ENCODE measurements at places on chromosomes 13 and 19.
A peak's percentile ranks its signal among the peaks of the same experiment; 100 is the strongest.

DNA sequence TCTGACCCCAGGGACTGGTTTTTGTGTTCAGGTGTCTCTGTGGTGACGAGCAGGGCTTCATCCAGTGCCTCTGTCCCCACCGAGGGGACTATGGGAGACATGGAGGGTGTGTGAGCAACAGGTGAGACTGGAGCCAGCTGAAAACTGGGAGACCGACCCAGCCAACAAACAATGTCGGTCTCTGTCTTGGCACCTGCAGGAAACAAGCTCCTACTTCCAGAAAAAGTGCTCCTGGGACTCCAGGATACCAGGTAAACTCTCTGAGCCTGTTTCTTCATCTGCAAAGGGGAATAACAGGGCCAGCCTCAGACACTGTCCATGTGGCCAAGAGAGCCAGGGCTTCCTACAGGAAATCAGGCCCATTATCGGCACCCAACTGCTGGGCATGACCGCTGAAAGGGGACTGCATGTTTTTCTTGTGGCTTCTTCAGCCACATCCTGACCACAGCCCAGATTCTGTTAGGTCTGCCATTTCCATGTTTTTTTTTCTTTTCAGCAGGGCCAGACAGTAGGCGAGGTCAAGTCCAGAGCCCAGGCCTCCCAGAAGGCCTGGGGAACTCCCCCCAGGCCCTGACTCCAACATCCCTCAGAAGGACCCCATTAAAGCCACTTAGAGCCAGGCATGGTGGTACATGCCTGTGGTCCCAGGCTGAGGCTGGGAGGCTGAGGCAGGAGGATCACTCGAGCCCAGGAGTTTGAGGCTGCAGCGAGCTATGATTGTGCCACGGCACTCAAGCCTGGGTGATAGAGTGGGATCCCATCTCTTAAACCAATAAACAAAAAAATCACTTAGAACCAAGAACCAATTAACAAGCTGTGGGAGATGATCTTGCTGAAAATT is 836 bp upstream of the BST2 start:
- DNase-seq: no peak

DNA sequence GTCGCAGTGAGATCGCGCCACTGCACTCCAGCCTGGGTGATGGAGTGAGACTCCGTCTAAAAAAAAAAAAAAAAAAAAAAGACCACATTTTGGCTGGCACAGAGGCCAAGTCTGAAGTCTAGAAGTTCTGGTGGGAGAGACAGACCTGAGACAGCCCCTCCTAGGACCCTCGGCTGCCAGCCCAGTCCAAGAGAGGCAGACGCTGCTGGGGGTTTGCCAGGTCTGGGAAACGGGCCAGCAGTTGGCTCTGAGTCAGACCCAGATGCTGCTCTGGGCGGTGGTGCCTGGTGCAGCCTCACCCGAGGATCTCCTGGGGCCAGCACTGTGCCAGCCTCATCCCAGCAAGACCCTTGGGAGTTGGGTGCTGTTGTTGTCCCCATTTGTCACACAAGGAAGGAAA is 5.8 kb downstream of the FCHO1 start:
- DNase-seq: no peak

GRCh38 chr13:48633700-48634099 is 20.0 kb upstream of the CYSLTR2 start:
- DNase-seq: no peak

DNA sequence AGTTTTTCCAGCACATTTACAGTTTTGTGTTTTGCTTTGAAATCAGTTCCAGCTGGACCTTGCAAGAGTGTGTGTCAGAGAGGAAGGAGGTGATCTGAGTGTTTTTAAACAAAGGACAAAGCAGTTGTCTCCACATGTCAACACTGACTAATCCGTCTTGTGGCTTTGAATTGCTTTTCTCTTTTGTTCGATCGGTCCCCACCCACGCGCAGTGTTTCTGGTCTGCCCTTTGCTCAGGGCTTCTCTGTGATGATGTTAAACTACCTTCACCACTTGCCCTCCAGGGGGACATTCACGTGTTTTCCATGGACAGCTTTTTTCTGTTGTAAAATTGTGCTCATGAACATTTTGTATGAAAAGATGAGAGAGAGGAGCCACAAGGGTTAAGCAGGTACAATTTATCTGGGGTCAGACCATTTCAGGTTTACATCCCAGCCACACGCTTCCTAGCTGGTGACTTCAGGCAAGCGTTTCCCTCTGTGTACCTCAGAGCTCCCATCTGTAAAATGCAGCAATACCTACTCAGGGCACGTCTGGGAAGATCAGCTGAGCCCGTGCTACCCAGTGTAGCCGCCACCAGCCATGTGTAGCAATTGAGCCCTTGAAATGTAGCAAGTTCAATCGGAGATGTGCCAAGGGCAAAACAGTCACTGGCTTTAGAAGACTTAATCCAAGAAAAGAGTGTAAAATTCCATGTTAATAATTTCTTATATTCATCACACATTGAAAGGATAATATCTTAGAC is 13.5 kb upstream of the PLA2G4C start:
- no peak for DNase-seq

GRCh38 chr13:113117335-113117872 is 5.2 kb upstream of the F10 start:
- no peak for DNase-seq

GRCh38 chr19:10544753-10545251 is 1.1 kb downstream of the ATG4D start:
- DNase-seq: no peak

DNA sequence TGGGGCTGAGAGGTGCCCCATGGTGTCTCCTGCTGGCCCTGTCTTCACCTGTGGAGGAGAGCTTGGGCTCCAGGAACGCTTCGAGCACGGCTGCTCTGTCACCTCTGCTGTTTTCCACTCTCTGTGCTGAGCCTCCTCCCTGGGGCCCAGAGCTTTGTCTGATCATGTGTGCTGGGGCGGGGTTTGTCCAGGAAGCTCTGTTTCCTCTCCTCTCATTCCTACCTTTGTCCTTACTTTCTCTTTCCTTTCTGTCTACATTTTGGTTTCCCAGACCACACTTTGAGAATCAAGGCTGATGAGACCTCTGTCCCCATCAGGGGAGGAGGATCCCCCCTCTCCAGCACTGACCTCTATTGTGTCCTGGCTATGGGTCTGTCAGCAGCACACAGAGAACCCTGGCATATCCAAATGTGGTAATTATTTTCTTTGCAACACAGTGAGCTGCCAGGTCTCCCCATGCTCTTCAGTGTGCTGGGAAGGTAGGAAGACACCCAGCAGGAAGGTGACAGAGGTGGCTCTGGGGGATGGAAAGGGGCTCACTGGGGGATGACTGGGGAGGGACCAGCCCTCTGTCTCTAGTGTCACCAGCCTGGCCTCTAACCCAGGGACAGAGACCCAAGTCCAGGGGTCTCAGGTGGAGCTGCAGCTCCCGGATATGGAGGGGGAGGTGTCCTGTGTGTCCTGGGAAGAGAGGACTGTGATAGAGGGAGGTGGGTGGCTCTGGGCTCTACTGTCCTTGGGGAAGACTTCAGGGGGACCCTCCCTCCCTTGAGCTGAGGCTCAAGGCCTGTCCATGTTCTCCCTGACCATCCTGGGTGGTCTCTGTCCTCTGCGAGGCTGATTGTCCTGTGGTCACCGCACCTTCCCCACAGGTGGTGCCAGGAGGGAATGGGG is at the start of gene CEACAM1:
Gene CEACAM1, minus strand, starts transcription at position 128 of the 894 bp plus-strand sequence. Its CDS starts 107 bp downstream, at position 21.
- DNase-seq: no peak

DNA sequence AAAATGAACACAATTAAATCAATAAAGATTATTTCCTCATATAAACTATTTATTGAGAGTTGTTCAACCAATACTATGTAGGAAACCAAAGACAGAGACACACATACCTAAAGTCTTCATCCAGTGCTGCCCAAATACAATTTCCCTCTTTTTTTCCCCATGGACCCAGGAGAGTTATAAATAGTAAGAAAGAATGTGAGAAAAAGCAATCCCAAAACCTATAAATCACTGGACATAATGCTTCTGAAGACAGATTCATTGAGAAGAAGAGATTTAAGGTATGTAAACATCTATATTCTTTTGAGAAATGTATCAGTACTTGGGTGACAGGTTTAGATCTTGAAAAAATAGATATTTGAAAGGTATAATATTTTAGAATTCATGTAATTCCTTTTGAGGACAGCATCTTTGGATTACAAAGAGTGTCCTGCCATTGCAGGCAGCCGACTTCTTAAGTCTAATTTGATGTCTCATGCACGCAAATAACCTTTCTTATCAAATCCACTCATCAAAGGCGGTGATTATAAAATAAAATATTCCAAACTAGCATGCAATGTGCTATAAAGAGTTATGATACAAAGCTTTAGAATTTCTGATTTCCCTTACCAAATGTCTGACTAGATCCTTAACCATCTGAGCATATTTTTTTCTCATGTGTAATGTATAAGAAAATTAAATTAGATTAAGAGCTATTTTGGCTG is 739.4 kb downstream of the LIG4 start:
- peak; percentile 26 for DNase-seq

- no peak for DNase-seq
Observed at GRCh38 chr13:99379856-99380801, 72.9 kb upstream of the GPR183 start.

- DNase-seq: no peak
Observed at GRCh38 chr13:23456437-23457210, 23.1 kb upstream of the SACS start.

- no peak for DNase-seq
Observed at GRCh38 chr19:9128171-9128570, 1.4 kb upstream of the OR7G3 start.

GRCh38 chr13:23504180-23504579 is 66.0 kb upstream of the TNFRSF19 start:
- DNase-seq: no peak

- no peak for DNase-seq
Observed at GRCh38 chr13:113663934-113664333, 3.1 kb upstream of the GRK1 start.

DNA sequence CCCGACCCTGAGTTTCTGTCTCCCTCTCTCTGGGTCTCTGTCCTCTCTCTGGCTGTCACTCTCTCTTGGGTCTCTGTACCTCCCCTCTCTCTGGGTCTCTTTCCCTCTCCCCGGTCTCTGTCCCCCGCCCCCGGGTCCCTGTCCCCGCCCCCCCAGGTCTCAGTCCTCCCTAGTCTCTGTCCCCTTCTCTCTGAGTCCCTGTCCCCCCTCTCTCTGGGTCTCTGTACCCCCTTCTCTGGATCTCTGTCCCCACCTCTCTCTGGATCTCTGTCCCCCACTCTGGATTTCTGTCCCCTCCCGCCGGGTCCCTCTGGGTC is 2.3 kb upstream of the FTL start:
- no peak for DNase-seq

- no peak for DNase-seq
Observed at GRCh38 chr13:102472650-102473049, 70.8 kb upstream of the FGF14 start.

- DNase-seq: peak; percentile 33
Observed at GRCh38 chr13:44516771-44517170, 59.4 kb downstream of the TSC22D1 start.

GRCh38 chr13:34430294-34430693 is 511.8 kb upstream of the NBEA start:
- no peak for DNase-seq

GRCh38 chr13:35496006-35496405 is 19.5 kb upstream of the MAB21L1 start:
- no peak for DNase-seq

- no peak for DNase-seq
Observed at GRCh38 chr19:40780582-40780981, 2.5 kb downstream of the RAB4B start.

GRCh38 chr13:112980434-112980833 is 11.4 kb downstream of the MCF2L start:
- peak; percentile 24 for DNase-seq
